HuH-7 (cell line): ENCODE measurements at places on chromosomes 5 and 9.

- no peak for DNase-seq
Measured at GRCh38 chr5:95760273-95761191, 29.4 kb downstream of the RHOBTB3 start.

DNA sequence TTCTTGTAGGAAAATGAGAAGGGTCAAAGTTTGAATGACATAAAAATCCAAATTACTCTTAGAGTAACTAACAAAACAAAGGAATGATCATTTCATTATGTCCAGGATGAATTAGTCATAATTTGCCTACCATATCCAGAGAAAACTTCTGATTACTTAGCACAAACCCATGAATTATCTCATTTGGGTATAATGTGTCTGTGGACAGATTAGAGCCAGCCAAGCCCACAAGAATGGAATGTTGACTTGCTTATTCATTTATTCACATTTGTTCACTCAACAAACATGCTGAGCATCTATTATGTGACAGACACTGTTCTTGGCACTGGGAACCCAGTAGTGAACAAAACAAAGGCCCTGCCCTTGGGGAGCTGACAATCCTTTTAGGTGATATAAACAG lies 87.4 kb downstream of the APBA1 start:
- no peak for DNase-seq

- DNase-seq: no peak
Measured at GRCh38 chr9:134501761-134502265, 139.8 kb upstream of the COL5A1 start.

DNA sequence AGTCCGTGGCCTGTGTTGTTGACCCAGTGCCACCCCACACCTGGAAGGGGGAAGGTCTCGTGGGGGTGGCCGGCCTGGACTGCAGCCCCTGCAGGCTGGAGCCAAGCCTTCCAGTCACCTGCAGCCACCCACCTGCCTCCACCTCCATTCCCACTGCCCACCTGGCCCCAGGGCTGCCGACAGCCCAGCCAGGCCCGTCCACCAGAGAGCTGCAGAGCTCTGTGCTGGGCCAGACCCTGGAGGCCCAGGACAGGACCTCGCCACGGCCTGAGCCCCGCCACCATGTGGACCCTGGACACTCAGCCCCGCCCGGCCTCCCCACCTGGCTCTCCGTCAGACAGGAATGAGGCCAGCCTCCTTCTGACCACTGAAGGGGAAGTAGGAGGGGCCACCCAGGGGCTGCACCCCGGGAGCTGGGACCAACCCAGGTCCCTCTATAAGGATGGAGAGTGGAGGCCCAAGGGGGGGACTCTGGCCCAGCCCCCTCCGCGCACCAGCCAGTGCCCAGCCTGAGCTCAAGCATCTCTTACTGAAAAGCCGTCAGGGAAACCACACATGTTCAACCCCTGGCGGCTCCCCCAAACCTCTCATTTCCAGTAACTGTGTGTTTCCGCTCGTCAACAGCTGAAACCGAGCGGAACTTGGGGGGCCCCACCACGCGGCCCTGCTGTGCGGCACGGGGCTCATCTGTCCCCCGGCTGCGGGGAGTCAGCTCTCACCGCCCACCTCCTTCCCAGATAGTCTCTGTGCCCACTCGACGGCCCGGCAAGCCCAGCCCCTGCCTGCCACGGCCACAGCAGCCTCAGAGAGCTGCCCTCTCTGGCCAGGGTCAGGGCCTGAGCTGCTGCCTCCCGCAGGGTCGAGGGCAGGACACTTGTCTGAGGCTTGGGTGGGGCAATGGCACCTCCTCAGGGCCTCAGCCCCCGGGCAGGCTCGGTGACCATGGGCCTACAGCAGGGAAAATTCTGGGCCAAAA lies 12.8 kb downstream of the NOTCH1 start:
- DNase-seq: no peak

DNA sequence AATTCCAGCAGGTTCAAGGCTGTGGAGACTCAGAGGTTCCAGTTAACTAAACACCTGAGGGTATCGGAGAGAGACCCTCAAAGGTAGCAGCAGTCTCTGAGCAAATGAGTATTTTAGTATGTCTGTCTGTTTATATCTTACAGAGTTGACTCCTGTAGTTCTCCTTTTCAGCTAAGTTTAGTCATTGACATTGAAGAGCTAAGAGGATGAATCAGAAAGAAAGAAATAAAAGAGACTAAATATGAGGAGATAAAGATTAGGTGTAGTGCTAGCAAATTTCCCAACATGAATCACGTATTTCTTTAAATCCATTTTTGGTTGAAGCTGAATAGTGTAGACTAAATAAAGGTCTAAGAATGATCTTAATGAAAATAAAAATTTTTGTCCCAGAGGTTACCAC lies 474.0 kb upstream of the RGMB start:
- DNase-seq: no peak
